Stimulated activated CD4-positive, alpha-beta T cell treated with anti-CD3 and anti-CD28 coated beads, Interleukin-1b, Interleukin-23, amount 100 ng/mL, for 48 hours (primary cell): ENCODE measurements at places on chromosomes 3 and 15.
A peak's percentile ranks its signal among the peaks of the same experiment; 100 is the strongest.

GRCh38 chr15:31458596-31459399 lies 132.2 kb downstream of the KLF13 start:
- peak; percentile 76 for DNase-seq

GRCh38 chr15:47504624-47505256 lies 212.6 kb upstream of the SEMA6D start:
- DNase-seq: no peak

DNA sequence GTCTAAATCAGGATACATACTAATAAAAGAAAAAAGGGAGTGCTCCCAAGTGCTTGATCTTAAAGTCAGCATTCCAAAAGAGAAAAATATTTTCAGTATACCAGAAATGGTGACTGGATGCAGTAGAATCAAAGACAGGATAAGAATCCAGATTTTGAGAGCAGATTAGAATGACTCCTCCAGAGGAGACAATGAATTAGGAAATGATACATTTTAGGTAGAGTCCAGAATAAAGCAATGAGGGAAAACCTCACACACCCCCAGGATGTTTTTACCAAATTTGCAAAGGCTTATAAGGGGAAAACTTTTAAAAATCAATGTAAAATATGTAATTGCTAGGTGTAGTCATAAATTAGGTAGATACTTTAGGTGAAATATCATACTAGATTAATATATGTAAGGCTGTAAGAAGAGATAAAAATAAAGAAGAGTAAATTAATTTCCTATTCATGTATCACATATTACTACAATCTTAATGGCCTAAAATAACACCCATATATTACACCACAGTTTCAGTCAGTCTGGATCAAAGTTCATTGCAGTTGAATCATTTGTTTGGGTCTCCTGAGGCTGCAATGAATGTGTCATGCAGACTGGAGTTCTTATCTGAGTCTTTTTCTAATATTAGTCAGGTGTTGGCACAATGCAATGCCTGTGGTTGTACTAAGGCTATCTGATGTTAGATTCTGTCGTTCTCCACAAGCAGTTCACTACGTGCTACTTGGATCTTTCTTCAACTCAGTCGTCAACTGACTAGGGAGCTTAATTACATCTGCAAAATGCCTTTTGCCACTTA lies 547.8 kb upstream of the EPHA6 start:
- no peak for DNase-seq

- DNase-seq: no peak
These were observed 31.5 kb upstream of the VEPH1 start for GRCh38 chr3:157534725-157535161.

GRCh38 chr3:44955917-44956316 lies 20.1 kb downstream of the ZDHHC3 start:
- no peak for DNase-seq

GRCh38 chr15:33234020-33234461 lies 39.5 kb upstream of the FMN1 start:
- DNase-seq: no peak

- DNase-seq: no peak
These were observed 147.3 kb upstream of the UBE2E2 start for GRCh38 chr3:23055733-23056376.

GRCh38 chr3:114504941-114505628 lies 211.3 kb downstream of the TIGIT start:
- no peak for DNase-seq

DNA sequence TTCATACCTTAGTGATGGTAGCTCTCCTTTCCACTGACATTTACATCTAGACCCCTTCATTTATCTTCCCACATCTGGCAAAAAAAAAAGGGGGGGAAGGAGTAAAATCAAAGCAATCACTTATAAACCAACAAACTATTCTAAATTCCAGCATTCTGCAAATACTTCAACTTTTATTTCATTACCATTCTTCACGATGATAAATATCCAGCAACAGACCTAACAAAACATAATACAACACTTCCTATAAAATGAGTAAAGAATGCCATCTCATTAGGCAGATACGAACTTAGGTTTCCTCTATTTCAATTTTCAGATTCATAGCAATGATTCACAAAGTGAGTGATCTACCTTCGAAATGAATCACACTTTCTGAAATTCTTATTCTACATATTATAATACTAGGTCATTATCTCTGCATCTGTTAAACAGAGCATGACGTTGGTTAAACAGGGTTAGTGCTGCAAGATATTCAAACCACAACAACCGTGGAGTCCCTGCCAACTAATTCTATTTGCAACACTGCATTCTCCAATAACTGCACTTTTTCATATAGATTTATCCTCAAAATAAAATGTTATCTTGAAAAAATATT lies at the start of gene LRRFIP2:
Gene LRRFIP2, minus strand, starts transcription at position 51 of the 595 bp plus-strand sequence. CDS start 25,599 bp downstream, outside the sequence.
- DNase-seq: no peak

GRCh38 chr3:121698901-121699300 lies 38.2 kb upstream of the HCLS1 start:
- no peak for DNase-seq

GRCh38 chr3:45417930-45418847 lies 29.8 kb downstream of the LARS2 start:
- DNase-seq: no peak

DNA sequence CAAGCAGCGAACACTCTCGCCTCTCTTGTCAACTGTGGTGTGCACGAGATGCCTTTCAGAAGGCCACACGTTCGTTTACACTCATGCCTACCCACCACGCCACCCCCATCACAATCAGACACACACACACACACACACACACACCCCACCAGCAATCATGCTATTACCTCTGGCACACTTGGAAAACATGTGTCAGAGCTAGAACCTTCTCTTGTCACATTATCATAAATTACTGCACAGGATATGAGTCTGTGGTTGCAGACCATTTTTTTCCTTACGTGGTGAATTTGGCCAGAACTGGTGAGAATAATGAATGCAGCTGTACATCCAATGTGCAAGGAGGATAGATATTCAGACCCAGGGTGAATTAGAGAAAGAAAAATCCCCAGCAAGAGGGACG lies 52.4 kb downstream of the TRIM69 start:
- DNase-seq: peak; percentile 63

DNA sequence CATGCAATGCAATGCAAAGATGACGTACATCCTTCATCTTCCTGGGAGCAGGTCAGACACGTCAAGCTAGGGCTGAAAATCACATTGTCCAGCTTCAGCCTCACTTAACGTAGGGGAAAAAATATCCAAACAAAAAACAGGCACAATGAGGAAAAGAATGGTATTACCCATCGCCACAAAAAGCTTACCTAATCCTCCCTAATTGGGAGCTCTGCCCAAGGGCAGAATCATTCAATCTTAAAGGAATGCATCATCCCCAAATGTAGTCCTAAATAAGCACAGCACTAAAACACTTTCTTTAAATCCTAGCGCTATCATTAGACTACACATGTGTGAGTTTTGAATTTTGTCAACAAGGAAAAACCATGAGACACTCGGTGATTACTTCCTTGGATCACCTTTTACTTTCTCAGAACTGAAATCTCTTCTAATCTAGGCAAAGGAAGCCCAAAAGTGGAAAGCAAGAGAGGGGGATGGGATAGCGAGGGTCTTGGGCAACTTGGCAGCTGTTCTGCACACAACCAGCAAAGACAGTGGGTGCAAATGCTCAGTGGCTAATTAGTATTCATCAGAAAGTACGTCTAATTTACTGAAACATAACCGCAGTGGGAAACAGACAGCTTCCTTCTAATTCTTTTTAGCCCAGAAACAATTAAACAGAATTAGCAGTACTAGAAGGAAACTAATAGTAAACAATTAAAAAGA lies 87.4 kb downstream of the ADAMTS9 start:
- DNase-seq: no peak

GRCh38 chr3:52934630-52935530 lies 37.5 kb upstream of the STIMATE start:
- peak; percentile 53 for DNase-seq

DNA sequence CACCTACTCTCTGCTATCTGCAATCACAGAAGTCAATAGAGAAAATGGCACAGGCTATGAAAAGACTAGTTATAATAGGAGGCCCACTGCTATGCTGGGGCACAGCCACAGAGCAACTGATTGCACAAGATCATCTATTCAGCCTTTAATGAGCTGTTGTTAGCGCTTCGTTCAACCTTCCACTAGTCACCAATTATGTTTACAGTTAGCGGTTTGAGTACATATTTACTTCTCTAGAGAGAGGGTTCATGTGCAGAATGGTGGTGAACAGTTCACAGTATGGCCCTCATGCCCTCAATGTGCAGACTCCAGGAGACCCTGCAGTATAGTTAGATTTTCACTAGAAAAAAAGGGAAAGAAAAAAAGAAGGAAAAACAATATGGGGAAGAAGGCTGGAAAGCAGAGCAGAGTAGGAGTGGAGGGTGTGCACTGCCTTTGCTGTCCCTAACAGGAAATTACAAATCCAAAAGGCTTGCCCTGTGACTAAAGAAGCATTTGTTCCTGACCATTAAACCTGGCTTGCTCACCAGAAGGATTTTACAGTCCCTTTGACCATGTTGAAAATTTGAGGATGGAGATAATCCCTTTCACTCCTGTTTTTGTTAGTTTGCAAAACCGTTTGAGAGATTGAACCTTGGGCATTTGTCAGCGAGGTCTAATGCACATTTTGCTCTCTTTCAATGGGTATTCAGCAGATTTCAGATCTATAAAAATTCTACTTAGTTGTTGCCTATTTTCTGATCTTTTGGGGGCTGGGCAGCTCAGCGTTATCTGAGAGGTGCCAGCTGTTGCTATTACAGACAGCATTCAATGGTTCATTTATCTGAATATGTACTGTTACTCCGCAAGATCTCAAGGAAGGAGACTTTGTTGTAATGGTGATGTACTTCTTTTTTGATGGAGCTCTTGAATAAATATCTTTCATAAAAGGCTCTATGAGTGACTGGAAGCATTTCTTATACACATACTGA lies 296.1 kb downstream of the LSAMP start:
- no peak for DNase-seq

DNA sequence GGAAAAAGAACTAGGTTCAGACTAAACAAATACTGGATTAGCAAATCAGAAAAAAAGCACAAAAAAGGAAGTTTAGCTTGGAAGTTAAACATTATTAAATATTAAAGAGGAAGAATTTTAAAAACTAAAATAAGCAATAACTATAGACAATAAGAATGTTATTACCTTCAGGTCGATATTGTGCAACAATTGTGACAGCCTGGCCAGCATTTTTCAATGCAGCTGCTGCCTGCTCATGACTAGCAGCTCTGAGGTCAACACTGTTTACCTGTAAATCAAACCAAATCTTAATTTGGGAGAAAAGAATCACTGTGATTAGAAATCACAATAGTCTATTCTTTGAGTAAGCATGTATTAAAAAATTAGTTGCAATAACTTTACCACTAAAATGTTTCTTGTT lies 75.1 kb upstream of the MELTF start:
- no peak for DNase-seq

- DNase-seq: no peak
These were observed 708 bp downstream of the ESYT3 start for GRCh38 chr3:138434875-138435772.

- no peak for DNase-seq
These were observed 127.7 kb downstream of the XXYLT1 start for GRCh38 chr3:195143221-195143620.

DNA sequence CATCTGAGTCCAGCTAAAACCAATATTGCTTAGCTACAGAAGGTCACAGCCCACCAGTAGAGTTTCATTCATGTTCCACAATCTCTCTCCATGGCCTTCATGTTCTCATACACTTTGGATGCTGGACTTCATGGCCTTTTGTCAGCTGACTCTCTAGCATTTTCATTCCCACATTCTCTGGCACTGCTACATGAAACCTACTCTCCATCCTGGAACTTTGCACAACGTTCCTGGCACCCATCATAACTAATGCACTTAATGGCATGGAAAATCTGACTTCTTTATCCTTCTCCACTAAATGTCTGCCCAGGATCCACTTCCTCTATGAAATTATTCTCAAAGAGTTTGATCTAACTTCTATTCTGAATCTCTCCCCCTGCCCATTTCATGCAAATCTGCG lies 56.9 kb downstream of the SLC9A9 start:
- no peak for DNase-seq

GRCh38 chr3:112456147-112456546 lies 43.1 kb downstream of the BTLA start:
- no peak for DNase-seq

GRCh38 chr3:154818676-154819255 lies 261.4 kb upstream of the MME start:
- no peak for DNase-seq

- no peak for DNase-seq
These were observed 246.8 kb downstream of the NR1D2 start for GRCh38 chr3:24191801-24192403.

DNA sequence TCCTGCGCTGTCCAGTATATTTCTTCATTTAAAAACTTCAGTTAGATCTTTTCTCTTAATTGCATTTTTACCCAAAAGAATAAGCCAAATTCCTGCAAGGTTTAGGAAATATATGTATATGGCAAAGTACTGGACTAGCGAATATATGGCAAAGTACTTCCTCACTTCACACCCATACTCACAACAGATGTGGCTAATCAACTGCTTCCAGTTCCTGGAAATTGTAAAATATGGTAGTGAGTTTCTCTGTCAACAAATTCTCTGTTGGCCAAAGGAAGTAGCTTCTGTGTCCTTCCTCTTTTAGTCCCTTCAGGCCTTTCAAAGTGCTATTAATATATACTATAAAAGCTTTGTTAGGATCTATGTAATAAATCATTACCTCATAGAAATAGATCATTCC lies 22.0 kb downstream of the GPR15 start:
- DNase-seq: no peak

- no peak for DNase-seq
These were observed 492.6 kb upstream of the TBL1XR1 start for GRCh38 chr3:177689869-177690268.

DNA sequence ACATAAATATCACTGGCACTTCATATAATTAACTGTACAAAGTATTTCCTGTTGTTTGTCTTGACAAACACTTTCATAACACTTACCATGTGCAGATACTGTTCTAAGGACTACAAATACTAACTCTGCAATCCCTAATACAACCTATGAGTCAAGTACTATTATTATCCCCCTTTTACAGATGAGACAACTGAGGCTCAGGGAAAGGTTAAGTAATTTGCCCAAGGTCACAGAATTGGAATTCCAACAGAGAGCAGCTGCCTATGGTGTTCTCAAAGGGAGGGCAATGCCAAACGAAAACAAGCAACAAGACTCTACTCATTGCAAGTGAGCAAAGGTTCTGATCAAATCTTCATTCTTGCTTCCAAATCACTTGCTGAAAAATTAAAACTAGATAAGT lies 85.9 kb downstream of the MAGI1 start:
- DNase-seq: no peak

DNA sequence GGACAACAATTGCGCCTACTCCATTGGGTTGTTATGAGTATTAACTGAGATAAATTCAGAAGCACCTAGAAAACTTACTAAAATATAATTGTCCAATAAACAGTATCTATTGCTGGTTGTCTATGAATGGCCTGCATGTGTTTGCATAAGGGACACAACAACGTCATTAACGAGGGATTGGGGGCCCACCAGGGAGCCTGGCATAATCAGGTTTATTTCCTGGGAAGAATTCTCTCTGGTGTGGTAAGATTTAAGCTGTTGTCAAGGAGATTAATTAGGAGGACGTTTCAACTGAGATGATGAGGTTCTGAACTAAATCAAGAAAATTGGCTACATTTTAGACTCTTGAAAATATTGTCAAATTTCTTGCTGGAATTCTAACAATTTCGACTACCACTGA lies 176.1 kb upstream of the CDIN1 start:
- no peak for DNase-seq

- no peak for DNase-seq
These were observed 137.3 kb downstream of the SNRK start for GRCh38 chr3:43423639-43424038.
